ENCODE measurements at places on chromosomes 1 and 21.
A peak's percentile ranks its signal among the peaks of the same experiment; 100 is the strongest.

GRCh38 chr1:7493711-7494454 is 277.2 kb upstream of the VAMP3 start:
- no peak for DNase-seq

- DNase-seq, result no peak
Observed at GRCh38 chr1:110533230-110533629, 14.3 kb upstream of the KCNA10 start.

GRCh38 chr1:91036894-91037829 is 15.3 kb upstream of the ZNF644 start:
- no peak for DNase-seq

- DNase-seq, result peak; percentile 48
Observed at GRCh38 chr1:116203181-116203723, 92.1 kb downstream of the MAB21L3 start.

DNA sequence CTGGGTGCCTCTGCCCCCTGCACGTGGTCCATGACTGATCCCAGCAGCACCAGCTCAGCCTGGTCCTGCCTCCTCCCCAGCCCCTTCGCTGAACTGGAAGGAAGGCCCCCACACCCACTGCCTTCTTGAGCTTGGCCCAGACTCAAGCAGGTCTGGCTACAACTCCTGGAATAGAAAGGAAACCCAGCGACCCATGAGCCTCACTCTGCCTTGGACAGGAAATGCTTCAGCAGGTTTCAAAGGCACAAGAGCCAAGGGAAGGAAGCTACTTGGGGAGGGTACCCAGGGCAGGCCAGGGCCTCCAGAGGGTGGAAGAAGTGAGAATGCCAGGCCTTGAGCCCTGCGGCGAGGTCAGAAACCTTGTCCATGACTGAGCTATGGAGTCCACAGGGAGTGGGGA is 35.9 kb upstream of the RD3 start:
- no peak for DNase-seq

Data from cerebellum (tissue), 4 donors.